Activated naive CD4-positive, alpha-beta T cell treated with anti-CD3 and anti-CD28 coated beads, Interleukin-2, amount 50 U/mL, for 16 hours (primary cell): ENCODE measurements at places on chromosomes 11 and 22.

DNA sequence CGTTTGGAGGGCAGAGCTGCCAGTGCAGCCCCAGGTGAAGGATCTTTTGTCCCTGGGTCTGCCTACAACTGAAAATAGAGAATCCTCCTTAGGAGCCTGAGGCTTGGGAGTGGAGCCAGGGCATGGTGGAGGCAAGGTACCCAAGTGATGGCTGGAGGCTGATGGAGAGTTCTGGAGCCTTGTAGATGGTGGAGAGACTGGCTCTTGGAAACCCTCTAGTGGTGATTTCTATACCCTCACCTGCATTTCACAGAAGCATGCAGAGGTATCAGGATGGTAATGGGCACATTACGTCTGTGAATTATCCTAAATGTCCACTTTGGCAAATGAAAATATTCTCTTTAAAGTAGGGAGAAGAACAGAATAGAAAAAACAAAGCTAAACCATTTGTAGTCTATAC is 44.4 kb downstream of the INSC start:
- DNase-seq: no peak

DNA sequence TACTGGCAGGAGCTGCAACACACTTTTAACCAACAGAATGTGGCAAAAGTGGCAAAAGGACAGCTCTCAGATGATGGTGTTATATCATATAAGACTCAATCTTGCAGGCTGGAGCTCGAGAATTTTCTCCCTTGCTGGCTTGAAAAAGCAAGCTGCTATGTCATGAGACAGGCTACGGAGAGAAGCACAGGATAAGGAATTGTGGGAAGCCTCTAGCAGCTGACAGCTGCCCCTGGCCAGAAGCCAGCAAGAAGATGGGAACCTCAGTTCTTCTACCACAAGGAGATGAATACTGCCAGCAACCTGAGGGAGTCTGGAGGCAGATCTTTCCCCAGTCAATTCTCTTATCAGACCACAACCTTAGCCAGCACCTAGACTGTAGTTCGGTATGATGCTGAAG is 24.6 kb downstream of the FXYD6 start:
- no peak for DNase-seq

- DNase-seq: no peak
These were observed 191.9 kb downstream of the SWAP70 start for GRCh38 chr11:9855579-9856287.

GRCh38 chr11:119427279-119427678 is 4.3 kb upstream of the THY1 start:
- DNase-seq: no peak

DNA sequence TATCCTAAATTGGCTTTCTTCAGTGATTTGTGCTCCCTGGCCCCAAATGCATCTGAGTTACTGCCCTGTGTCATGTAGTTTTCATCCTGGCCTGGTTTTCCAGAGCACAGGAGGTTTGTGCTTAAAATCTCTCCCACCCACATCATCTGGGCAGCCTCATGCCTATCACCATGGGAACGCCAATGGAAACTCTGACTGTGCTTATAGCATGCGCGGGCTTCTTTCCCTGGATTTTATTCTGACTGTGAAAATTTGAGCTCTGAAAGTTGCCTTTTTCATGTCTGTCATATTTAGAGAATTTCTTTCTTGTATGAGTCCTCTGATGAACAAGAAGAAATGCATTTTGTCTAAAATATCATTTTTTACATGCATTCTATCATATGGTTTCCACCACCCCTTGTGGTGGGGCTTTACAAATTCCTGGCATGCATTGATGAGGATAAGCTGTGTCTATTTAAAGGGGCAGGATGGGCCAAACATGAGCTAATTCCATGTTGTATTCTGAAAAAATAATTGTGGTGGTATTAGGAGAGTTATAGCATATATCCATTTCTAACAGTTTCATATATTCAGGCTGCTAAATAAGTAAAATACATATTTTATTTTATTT is 55.1 kb downstream of the IRAG1 start:
- DNase-seq: no peak

- no peak for DNase-seq
These were observed 2.0 kb downstream of the MUS81 start for GRCh38 chr11:65862191-65862735.

DNA sequence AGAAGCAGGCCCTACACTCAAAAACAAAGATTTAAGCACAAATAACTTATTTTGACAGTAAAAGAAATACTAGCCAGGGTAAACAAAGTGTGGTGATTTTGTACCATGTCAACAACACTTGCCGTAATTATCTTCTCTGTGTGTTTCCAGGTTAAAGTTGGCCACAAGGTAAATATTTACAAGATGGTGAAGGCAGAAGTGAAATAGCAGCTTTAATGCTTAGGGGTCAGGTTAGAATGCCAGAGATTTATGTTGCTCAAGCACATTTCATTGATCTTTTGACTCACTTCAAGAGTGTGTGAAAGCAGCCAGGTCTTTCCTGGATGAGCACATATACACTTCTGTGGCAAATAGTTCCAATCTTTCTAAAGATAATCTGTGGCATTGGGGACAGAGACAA is 270.2 kb upstream of the LUZP2 start:
- DNase-seq: no peak

- no peak for DNase-seq
These were observed 208.5 kb upstream of the MTMR2 start for GRCh38 chr11:96132437-96132836.
